ENCODE measurements at places on chromosomes 6 and 20.
A peak's percentile ranks its signal among the peaks of the same experiment; 100 is the strongest.

GRCh38 chr6:151065027-151065815, 174.5 kb upstream of the AKAP12 start:
- DNase-seq = no peak

GRCh38 chr6:89492025-89492640, 59.2 kb downstream of the ANKRD6 start:
- no peak for DNase-seq

DNA sequence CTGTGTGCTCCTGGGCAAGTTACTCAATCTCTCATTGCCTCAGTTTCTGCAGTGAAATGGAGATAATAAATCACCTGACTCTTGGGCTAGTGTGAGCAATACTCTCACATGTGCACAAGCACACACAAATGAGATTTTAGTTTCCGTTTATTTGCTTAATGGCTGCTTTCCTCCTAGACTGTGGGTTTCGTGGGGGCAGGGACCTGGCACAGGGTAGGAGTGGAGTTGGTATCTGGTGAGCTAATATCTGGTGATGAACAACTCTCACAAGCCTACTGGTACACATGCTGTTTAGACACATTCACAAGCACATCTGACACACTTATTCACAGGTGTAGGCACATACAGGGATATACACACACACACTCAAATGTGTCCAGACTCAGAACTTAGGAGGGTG, 73.8 kb downstream of the TOX2 start:
- DNase-seq = no peak

DNA sequence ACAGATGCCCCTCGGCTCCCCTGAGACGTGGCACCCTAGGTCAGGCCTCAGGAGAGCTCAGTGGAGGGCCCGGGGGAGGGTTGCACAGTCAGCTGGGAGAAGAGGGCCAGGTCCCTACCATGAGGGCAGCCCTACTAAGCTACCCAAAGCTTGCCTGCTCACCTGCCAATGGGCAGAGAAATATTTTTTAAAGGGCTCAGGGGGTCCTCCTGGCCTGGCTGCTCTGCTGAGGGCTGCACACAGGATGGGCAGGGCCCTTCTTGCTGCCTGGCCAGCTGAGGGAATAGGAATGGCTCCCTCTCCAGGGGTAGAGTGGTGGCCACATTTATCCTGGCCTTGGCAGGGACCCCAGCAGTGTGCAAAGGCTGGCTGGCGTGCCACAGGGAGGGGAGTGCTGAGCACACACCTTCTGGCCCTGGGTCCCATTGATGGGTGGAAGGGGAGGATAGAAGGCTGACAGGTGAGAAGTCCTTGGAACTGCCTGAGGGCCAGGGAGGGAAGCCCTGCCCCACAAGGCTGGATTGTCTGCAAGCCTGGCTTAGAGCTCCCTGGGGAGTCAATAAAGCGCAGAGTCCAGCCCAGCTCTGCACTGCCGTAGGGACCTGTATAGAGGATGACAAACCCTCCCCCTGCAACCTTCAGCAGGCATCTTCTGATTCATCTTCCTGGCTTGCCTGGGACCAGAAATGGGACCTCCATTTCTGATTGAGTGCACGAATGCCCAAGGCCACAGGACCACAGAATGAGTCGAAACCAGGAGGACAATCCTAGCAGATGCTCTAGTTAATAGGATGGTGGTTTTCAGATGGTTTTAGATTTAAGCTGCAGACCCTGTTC, 62.1 kb downstream of the NOL4L start:
- DNase-seq = no peak

DNA sequence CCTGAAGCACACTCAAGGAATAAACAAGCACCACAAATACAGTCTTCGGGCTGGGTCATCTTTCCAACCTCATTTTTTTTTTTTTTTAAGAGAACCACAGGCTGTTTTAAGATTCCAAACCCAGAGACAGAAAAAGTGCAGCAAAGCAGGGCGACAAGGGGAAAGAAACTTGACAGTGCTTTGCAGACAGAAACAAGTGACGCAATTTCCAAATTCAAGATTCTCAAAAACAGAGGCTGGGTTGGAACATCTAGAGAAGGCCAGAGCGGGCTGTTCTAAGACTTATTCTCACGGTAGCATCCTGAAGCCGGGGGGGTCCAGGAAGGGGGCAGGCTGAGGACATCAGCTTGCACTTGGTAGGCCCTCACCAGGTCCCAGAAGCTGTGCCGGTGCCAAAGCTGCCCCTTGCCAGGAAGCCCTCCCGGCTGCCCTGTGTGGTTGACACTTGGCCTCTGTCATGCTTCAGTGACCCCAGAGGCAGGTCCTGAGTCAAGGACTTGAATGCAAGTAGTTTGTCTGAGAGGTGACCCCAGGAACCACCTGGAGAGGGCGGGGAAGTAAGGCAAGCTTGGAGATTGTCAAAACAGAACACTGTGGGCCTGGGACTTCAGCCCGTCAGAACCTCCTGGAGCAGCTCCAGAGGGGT, 50.5 kb downstream of the BMP7 start:
- no peak for DNase-seq

- DNase-seq = no peak
These were observed 645.6 kb downstream of the MMUT start for GRCh38 chr6:48817333-48818051.

- no peak for DNase-seq
These were observed 5.6 kb upstream of the METTL24 start for GRCh38 chr6:110363748-110364147.

- no peak for DNase-seq
These were observed 243.1 kb downstream of the DLL1 start for GRCh38 chr6:170047823-170048222.

DNA sequence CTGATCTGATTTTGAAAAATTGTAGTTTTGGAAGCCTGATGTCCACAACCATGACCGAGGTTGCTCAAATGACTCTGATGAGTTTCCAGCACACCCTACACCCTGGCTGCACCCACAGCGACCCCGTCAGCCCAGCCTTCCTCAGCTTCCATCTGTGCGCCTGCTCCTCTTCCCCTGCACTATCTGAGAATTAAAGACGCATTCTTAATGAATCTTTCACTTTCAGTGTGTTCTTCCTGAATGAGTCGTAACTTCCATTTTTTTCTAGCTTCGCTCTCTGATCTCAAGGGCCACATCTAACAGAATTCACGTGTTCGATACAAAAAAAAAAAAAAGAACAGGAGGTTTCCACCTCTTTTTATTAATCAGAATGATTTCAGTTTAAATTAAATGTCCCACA, 21.3 kb upstream of the RREB1 start:
- DNase-seq = peak; percentile 39

- DNase-seq = no peak
These were observed 11.5 kb downstream of the TAAR2 start for GRCh38 chr6:132612449-132613108.

DNA sequence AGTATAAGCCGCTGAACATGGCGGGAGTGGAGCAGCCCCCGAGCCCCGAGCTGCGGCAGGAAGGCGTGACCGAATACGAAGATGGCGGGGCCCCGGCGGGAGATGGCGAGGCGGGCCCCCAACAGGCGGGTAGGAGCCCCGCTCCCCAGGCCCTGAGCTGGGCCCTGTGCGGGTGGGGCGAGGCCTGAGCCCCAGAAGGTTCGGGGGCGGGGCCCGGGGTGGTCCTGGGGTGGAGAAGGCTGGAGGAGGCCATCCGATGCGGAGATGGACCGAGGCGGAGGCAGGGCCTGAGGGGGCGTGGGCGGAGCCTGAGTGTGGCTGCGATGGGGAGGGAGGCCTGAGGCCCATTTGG, 7.1 kb downstream of the L3MBTL1 start:
- peak; percentile 7 for DNase-seq

GRCh38 chr20:52751571-52751970, 220.6 kb upstream of the TSHZ2 start:
- DNase-seq = no peak

DNA sequence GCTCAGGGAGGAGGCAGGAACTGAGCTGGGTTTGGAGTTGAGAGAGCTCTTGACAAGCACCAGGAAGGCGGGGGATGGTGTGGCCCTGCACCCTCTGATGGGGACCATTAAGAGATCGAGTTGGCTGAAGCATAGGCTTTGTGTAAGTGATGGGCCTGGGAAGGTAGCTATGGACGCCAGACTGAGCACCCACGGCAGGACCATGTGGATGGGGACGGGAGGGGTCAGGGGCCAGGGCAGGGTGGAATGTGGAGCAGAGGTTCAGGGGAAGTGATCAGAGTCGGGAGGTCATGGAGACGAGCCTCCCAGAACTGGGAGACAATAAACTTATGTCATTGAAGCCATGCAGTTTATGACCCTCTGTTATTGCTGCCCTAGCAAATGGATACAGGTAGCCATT, 81.7 kb downstream of the PLG start:
- no peak for DNase-seq

DNA sequence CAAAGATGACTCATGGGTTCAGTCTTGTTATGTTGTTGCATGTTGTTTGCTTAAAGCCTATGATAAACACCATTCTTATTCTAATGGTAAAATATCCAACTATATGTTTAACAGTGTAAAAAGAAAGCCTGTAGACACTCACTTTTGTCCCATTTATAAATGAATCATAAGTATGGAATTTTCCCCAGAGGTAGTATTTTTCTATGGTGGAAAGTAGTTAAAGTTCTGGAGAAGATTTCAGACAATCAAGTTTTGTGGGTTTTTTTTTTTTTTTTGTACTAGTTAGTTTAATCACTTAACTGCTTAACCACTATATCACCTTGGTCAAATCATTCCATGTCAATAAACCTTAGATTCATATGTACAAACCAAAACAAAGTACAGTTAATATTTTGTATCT, 35.8 kb downstream of the PTCHD4 start:
- DNase-seq = no peak

- no peak for DNase-seq
These were observed 152.1 kb upstream of the RIMS1 start for GRCh38 chr6:71733970-71734899.

GRCh38 chr6:109441069-109441816, 719 bp downstream of the SMPD2 start:
- peak; percentile 34 for DNase-seq

DNA sequence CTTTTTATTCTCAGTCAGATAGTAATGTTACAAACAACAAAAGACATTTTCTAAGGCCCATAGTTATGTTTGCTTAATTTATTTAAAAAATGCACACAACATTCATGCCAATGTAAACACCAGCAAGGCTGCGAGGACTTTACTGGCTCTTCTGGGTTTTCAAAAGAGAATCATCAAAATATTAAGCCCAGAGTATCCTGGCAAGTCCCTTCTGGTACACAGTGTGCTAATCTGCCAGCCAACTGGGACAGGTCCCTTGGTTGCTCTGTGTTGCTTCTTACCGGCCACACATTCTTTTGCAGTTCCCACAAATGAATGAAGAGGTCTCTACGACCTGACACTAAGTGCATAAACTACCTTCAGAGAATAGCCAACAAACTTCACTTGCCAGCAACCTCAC, 42.6 kb upstream of the SPDEF start:
- peak; percentile 50 for DNase-seq

- no peak for DNase-seq
These were observed 45.9 kb downstream of the NOL4L start for GRCh38 chr20:32539026-32539816.

DNA sequence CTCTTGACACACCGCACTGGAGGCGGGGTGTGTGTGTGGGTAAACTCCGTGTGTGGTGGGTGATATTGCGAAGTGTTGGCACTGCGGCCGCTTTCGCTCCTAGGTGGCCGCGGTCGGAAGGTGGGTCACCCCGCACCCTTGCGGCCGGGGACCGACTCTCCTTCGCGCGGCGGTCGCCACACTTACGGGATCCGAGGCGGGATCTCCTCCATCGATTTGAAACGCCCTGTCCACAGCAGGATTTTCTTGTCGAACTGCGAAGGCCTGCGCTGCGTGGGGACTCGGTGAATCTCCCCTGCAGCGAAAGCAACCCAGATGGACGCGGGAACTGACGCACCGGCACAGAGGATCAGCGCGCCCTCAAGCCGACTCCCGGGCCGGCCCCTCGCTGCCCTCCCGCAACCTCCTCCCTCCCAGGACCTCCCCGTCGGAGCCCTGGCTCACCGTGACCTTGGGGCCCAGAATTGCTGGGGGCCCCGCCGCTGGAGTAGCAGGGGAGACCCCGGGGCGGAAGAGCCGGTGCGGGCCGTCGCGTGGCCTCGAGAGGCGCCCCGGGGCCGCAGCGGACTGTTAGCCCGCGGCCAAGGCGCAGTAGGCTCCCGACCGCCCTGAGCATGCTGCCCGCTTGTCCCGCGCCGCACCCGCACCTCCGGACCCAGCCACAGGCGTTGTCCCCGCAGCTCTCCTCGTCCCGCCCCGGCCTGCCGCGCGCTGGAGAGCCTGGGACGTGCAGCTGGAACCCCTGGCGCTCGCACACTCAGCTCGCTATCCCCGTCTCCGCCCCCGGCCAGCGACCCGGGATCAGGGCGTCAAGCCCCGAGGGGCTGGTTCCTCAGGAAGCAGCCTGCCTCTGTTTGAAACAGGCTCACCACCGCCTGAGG, at the start of gene FAM162B:
Gene FAM162B, minus strand, starts transcription at position 759 of the 881 bp plus-strand sequence. Its CDS starts 143 bp downstream, at position 616.
- peak; percentile 53 for DNase-seq

- no peak for DNase-seq
These were observed 10.8 kb downstream of the GCNT2 start for GRCh38 chr6:10531942-10532341.

DNA sequence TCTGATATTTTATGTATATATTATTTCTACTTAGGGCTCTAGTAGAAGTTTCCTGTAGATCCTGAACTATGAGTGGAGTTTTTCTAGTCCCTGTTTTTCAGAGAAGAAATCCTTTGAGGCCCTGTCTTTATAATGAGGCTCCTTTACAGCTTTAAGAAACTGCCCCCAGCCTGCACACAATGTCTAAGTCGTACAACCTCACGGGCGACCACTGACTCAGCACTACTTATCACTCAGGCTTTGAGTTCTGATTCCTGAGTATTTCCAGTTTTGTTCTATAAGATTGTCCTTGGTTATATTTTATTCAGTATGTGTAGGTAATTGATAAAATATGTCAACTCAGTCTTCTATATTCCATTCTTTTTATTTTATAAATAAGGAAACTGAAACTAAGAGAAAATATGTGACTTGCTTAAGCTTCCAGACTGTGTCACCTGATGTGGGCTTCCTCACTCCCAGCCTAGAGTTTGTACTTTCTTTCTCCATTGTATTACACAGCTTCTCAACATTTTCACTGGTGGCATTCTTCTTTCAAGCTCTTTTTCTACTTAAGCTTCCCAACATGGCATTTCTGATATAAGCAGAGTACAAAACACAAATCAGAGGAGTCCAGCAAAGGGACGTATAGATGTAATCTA, 167.0 kb downstream of the TBX18 start:
- no peak for DNase-seq

DNA sequence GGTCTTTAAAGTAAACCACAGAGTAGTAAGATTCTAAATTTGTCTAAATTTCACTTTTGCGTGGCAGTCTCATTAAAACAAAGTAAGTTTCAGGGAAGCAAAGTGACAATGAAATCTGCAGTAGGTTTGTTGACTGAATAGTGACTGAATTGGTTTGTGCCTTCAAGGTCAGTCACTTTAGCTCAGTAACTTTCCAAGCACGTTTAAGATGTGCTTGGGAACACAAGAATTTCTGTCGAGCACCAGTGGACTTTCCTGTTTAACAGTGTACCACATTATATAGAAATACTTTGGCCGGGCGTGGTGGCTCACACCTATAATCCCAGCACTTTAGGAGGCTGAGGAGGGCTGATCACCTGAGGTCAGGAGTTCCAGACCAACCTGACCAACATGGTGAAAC, 1.7 kb upstream of the CD24 start:
- DNase-seq = no peak

GRCh38 chr20:3156811-3157619, 2.6 kb downstream of the FASTKD5 start:
- no peak for DNase-seq

All from tibial nerve (tissue), 4 donors.